D721Med (cell line): ENCODE measurements at places on chromosomes 3 and 15.

DNA sequence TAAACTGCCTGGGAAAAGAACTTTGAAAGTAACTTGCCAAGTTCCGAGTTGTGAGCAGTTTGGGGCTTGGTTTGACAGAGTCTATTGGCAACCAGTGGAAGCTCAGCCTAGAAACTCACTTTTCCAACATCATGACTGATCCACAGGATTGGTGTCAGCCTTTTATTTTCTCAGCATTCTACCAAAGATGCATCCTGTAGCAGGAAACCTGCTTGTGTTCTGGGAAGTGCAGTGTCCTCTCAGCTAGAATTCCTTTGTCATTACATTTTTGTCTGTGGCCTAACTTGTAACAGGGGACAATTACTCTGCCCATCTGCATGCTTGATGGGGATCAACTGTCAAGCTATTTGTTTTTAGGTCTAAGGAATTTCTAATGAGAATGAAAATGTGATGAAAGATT lies 116.7 kb upstream of the LMOD3 start:
- no peak for DNase-seq

GRCh38 chr3:14474363-14475081 lies 65.6 kb downstream of the GRIP2 start:
- no peak for DNase-seq

DNA sequence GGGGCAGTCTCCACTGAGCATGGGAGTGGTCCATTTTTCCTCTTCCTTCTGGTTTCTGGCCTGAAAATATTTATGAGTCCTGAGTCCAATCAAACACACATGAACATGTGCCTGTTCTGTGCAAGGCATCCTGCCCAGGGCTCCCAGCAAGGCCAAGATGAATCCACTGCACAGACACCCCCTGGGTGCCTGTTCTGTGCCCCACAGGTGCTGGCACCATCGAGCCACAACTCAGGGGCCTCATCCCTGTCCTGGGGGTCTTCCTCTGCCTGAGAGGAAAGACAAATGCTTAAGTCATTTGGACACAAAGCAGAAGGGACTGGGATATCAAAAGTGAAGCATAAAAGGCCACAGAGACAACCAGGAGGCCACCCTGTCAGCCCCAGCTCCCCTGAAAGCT lies 87.4 kb upstream of the IQSEC1 start:
- DNase-seq = no peak

DNA sequence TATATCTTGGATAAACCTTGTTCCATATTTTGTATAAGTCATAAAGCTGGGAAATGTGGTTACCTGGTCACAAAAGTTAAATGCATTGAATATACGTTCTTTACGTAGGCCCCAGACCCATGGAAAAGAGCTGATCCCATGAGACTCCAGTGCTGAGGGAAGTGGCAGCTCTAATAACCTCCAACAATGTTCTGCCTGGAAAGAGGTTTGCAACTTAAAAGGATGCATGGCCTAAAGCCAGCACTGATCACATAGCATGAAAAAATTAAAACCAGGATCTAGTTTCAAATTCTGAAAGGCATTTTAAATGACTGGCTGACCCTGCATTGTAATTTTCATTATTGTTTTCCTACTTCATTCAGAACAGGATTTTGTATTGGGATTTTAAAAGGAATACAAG lies 27.9 kb upstream of the STRIT1 start:
- no peak for DNase-seq

DNA sequence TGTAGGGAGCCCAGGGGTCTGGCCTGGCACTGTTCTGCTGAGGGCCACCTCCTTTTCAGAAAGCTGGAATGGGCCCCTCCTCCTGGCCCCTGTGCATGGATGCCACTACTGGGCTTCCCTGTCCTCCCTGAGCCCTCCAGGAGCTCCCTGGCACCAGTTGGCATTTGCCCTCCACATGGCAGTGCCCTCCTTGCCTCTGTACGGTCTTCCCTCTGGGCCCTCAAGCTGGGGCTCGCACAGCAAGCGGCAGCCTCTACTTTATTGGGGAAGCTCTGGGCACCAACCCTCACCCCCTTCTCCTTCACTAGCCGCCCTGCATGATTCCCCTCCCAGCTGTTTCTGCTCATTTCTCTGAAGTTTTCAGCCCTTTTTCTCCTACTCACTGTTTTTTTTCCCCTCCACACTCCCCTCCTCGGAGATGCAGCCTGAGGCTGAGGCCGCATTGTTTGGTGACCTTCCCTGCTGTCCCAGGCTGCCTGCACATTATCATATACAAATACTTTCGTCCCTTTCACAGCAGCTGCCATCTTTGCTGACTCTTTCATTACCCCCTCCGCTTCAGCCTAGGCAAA lies 127.3 kb downstream of the EEFSEC start:
- DNase-seq = no peak

DNA sequence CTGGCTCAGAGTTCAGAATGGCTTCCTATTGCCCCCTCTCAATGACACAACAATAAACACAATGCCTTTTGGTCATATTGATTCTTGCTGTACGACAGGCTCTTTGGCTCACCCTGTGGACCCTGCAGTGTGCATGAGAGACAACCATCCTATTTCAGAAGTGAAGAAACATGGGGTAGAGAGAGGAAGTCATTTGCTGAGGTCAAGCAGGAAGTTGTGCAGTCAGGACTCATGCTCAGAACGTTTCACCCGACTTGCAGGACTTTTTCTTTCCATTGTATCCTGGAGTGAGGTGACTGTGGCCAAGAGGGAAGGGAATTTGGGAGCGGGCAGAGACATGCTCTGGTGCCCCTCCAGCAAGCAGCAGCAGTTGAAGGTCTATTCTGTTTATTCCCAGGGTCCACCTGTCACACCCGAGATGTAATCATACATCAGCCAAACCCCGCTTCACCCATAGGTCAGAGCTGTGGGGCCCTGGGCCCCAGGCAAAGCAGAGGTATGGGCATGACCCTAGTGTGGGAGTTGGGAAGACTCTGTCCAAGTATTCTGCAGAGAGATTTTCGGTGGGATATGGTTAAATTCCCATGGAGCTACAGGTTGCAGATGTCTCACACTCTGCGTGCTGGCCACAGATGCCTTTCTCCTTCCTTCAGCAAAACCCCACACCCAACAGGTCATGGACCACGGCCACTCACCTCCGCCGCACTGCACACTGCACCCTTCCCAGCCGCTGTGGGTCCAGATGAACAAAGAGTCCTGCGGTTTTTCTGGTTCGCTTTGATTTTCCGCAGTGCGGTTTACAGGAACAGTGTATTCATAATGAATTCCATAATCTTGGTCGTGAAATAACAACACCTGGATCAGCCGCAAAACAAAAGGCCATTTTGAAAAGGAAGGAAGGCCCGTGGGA lies 290.6 kb downstream of the ADAMTS17 start:
- no peak for DNase-seq

- no peak for DNase-seq
Measured at GRCh38 chr3:190825386-190826016, 37.0 kb downstream of the GMNC start.

DNA sequence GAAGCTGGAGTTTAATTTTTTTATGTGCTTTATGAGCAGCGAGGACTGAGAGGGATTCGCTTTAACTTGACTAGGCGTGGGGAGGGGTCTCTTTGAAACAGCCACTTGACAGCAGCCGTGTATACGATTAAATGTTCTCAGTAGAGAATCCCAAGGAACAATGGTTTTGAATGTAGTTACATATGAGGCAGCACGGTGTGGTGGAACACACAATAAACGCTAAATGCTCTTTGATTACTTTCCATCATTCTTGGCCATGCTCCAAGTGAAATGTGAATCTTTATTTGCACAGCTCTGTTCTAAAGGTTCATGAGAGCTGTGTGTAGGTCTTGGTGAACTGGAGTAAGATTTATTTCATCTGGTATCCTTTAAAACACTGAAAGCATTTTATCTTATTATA lies 251.4 kb upstream of the TGFBR2 start:
- DNase-seq = no peak

DNA sequence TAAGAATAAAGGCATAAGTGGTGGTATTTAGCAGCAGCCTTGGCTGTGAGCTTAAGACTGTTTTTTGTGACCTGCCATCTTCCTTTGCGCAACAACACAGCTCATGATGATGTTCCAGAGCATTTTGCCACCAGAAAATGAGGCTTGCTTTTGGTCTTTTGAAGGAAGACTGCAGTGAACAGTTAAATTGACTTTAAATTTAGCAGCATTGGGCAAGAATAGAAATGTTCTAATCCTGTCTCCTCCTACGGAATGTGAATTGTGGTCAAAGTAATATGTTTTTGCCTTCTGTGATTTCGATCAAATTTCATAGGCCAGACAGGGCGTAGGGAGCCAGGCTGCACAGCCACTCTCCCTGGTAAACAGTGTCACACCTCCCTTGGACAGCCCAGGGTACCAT lies 460.7 kb upstream of the RASGRP1 start:
- DNase-seq = no peak

GRCh38 chr15:101151288-101151687 lies 100.6 kb downstream of the CHSY1 start:
- no peak for DNase-seq

DNA sequence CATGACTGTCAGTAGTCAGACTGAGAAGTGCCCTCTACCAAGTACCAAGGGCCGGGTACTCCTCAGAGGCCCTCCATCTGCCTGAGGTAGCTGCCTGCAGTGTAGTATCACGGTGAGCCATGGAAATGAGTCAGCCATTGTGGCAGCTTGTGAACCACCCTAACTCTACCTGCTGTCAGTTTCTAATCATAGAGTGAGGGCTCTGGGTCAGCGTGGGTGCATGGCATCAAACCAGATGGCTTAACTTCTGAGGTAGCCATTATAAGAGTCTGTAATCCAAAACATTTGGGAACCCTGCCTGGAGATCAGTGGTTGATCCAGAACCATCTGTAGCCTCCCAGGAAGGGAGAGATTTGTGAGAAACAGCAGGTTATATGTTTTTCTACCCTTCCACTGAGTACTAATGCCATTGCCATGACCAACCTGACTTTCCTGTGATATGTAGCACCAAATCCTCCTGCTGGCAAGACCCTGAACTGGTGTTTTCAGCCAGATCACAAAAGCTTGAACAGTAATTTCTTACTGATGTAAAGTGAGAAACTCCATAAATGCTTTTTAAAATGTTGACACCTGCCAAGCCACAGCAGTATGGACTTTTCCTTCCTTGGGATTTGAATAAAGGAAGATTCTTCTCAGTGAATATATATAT lies 38.9 kb downstream of the ABHD2 start:
- no peak for DNase-seq

DNA sequence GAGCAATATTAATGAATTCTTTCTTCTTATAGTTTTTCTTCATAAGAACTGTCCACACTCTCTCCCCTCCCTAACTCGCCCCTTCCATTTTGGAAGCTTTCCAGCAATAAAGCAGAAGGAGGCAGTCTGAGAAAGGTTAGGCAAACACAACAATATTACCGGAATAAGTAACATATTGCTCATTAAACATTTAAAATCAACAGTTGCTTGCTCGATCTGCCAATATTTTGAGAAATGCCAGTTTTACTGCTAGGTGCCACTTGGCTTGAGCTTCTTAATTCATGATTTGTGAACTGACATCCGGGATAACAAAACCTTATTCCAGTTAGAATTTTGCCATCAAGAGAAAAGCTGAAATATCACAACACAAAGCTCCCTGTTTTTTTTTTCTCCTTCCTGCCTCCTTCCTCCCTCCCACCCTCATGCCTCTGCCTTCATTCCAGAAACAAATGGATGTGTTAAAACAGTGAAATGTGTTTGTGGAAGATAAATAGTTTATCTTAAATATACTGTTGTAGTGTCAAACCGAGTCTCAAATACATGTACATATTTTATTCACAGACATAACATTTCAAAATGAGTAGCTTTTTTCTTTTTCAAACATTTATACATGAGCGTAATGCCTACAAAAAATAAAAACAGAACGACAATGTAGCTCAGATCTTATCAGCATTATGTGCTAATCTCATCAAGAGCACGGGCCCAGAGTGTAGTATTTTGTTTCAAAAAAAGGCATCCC lies 253.7 kb downstream of the GAP43 start:
- no peak for DNase-seq

- no peak for DNase-seq
Measured at GRCh38 chr3:70010346-70010745, 10.8 kb downstream of the SAMMSON start.

- DNase-seq = no peak
Measured at GRCh38 chr3:4736284-4736861, 242.9 kb upstream of the BHLHE40 start.

DNA sequence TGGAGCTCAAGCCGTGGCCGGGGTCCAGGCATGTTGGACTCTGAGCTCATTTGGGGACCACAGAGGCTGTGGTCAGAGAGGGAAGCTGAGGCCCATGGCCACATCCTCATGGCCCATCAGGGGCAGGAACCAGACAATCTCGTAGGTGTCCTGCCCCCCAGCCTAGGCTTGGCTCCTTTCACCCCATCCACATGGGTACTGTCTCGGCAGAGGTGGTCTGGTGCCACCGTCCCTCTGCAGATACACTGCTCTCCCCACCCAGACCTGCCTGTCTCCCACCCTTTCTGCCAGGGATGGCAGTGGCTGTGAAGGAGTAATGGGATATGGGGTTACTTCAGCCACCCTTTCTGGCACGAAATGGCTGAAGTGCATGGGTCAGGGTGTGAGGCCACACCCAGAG lies 7.9 kb downstream of the PRSS50 start:
- DNase-seq = no peak

DNA sequence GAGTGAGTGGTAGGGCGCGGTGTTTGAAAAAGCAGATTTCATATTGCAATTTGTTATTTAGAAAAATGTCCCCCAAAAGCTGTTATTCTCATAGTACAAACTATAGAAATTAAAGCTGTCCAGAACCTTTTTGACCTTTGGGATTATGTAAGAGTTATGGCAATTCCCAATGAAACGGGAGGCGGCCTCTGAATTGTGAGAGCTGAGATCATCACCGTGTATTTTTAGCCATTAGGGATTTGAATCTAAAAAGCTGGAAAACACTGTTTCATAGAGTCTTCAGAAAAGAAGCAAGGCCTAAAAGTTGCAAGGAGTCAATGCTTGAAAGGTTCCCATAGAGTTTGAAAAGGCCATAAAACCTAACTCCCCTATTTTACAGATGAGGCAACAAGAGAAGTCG lies 38.6 kb upstream of the SLC25A26 start:
- no peak for DNase-seq

DNA sequence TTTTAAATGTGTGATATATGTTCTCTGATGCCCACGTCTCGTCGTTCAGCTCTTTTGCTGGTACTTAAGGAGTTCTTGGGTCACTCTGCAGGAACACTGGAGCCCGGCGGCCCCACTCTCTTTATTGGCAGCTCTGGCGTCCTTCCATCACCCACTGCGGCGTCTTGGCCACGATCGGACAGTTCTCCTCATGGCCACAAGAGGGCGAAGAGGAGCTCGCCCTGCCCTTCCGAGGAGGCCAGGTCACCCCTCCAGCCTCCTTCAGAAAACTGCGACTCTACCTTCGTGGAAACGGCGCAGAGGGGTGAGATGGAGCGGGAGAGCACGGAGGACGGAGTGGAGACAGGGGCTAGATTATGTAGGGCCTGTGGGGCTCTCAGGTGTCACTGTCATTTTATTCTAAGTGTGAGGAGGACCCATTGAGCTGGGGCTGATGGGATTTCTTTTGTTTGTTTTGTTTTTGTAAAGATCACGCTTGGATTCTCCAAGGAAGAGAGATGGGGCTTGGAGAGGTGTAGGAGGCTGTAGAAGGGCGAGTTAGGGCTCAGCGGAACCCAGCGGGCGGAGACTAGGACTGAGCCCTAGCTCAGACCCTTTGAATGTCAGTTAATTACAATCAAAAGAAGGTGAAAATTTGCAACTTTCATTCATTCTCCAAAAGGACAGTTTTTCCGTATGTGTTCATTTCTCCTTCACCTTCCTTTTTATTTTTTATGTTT lies 28.0 kb upstream of the GABRA5 start:
- DNase-seq = no peak

- no peak for DNase-seq
Measured at GRCh38 chr3:10928961-10929471, 63.5 kb upstream of the SLC6A1 start.

GRCh38 chr3:14900881-14901873 lies 46.2 kb upstream of the NR2C2 start:
- no peak for DNase-seq

- no peak for DNase-seq
Measured at GRCh38 chr3:52076896-52077780, 20.8 kb upstream of the DUSP7 start.
